ENCODE measurements at places on chromosomes 12 and 14.

- DNase-seq: no peak
Observed at GRCh38 chr12:113934060-113934814, 31.9 kb downstream of the RBM19 start.

DNA sequence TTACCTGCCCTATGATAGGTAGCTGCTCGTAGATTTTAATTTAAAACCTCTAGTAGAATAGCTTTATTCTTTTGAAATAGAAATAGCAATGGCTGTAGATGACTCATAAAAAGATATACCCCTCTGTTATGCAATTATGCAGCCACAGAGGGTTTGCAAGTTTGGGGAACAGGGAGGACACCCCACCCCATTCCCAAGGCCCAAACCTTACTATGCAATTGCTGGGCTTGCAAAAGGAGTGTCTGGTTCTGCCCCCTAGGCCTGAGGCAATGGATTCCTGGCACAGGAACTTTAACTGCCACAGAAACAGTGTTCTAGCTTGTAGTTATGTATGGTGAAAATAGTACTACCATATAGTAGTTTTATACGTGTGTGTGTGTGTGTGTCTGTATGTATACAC lies 403.3 kb downstream of the ADAMTS20 start:
- no peak for DNase-seq

DNA sequence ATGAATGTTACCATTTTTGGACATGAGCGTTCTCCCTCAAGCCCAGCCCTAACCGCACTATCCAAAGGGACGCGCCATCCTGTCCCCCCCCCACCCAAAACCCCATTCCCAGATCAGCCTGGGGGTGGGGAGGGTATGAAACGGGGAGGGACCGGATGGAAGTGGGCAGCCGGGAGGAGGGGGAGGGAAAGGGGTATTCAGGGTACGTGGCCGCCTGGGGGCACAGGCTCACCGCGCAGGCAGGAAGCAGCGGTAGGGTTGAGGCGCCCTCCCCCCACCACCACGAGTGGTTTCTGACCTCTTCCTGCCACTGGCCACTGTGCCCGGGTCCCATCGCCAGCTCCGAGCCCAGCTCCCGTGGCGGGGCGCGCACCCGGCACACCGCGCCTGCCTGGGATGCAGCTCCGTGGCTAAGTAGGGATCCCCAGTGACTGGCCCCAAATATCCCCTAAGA lies 1.4 kb downstream of the ACTN1 start:
- DNase-seq: peak; percentile 86

DNA sequence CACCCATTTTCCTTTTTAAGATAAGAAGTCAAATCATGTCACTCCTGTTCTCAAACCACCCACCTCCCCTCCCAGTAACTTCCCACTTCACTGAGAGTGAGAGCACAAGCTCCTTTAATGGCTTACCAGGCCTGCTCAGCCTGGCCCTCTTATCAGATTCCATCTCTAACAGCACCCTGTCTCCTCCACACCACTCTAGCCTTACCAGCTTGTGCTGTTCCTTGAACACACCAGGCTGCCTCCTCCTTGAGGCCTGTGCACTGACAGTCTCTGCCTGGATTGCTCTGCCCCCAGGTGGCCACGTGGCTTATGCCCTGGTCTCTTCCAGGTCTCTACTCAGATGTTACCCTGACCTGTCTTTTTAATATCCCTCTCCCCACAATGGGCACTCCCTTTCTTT lies 40.1 kb upstream of the EVL start:
- DNase-seq: peak; percentile 50

DNA sequence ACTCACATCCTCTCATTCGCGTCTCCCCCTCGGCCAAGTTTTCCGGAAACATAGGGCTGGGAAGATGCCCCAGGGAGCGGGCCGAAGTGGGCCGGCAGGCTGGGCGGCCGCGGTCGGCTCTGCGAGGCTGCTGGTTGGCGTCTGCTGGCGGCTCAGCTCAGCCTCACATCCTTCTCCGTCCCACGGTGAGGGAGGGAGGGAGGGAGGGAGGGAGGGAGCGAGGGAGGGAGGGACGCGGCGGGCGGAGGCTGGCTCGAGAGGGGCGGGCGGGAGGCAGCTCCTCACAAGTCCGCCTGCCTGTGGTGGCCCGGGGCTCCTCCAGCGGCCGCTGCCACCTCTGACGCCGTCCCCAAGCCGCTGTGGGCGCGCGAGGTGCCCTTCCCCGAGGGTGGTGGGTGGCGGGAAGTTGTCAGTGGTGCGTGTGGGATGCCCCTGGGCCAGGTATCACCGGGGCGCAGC lies 93.8 kb downstream of the RFLNA start:
- peak; percentile 90 for DNase-seq

DNA sequence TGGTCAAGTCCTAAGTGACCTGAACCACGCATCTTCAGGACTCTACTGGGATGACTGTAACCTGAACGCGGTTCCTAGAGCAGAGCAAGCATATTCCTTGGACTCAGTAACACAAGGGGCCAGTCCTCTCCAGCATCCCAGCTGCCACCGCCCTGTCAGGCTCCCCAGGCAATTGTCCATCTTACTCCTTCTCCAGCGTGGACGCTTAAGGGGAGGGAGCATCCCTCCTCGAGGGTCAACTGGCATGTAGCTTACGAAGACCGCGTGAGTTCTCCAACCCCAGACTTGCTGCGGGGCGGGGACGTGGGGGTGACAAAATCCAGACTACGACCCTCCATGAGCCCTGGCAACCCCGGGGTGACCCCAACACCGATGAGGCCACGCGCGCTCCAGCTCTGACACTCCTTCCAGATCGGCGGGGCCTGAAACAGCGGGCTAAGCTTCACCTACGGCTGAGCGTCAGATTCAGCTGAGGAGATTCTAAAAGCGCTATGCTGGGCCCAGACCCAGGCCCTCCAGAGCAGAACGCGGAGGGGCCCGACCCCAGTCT lies 846 bp upstream of the MTHFD1 start:
- peak; percentile 22 for DNase-seq

DNA sequence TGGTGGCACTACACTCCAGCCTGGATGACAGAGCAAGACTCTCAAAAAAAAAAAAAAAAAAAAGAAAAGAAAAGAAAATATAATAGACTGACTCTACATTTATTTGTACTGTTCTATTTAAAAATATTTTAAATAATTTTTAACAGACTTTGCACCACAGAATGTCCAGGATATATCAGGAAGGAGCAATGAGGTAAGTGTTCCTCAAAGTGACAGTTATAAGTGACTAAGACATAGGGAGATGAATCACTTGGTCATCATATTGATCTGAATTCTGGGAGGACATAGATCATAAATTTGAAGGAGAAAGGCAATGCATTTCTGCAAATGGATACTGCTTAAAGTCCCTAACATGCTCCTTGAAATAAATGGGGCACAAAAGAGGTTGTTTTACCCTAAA lies 221.5 kb downstream of the KCNC2 start:
- no peak for DNase-seq

GRCh38 chr14:31921721-31922120 lies 155.4 kb upstream of the ARHGAP5 start:
- no peak for DNase-seq

GRCh38 chr14:100694579-100695422 lies 31.9 kb upstream of the DLK1 start:
- DNase-seq: no peak

- DNase-seq: no peak
Observed at GRCh38 chr12:40238979-40239378, 14.2 kb downstream of the LRRK2 start.

GRCh38 chr12:115455268-115455681 lies 771.3 kb upstream of the TBX3 start:
- DNase-seq: no peak

- no peak for DNase-seq
Observed at GRCh38 chr12:132052196-132052932, 91.8 kb downstream of the DDX51 start.

- DNase-seq: no peak
Observed at GRCh38 chr12:47400266-47400665, 305.6 kb downstream of the RPAP3 start.

DNA sequence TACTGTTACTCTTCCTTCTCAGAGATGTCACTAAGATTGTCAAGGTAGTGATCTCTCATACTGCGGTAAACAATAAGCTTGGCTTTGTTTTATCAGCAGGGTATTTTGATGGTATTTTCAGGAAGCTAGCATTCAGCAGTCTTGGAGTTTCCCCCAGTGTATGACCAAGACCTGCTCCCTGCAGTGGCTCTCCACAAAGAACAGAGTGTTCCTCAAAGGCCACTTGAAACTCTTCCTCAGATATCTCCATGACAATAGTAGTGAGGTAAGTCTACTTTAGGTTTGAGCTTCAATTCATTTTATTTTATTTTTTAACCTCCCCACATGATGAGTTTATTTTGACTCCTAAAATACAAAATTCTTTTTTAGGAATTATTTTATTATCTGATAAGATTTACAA lies 74.0 kb upstream of the G2E3 start:
- no peak for DNase-seq

GRCh38 chr12:66189486-66189843 lies 451 bp downstream of the IRAK3 start:
- peak; percentile 31 for DNase-seq

- peak; percentile 77 for DNase-seq
Observed at GRCh38 chr14:67704484-67705089, 2.9 kb downstream of the RDH12 start.

DNA sequence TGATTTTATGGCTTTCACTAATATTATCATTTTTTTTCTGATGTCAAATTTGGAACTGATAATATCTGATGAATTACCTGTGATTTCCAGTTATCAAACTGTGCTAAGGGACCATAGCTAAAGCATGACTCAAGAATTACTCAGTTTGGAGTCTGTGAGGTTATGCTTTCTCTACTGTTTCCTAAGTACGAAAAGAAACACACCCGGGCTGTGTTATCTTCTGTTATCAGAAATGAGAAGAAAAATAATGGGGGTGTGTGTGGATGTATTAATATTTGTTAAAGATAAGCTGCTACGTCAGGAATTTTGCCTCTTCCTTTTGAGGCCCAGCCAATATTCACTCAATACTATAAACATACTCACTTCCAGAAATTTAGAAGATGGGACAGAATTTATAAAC lies 1401.9 kb upstream of the FLRT2 start:
- peak; percentile 26 for DNase-seq

DNA sequence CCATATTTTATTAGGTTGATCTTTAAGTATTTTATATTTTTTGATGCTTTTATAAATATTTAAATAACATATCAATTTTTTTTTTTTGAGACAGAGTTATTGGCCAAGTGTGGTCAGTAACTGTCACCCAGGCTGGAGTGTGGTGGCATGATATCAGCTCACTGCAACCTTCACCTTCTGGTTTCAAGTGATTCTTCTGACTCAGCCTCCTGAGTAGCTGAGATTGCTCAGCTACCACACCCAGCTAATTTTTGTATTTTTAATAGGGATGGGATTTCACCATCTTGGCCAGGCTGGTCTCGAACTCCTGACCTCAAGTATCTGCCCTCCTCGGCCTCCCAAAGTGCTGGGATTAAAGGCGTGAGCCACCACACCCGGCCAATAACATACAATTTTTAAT lies 71.1 kb downstream of the FUT8 start:
- no peak for DNase-seq

DNA sequence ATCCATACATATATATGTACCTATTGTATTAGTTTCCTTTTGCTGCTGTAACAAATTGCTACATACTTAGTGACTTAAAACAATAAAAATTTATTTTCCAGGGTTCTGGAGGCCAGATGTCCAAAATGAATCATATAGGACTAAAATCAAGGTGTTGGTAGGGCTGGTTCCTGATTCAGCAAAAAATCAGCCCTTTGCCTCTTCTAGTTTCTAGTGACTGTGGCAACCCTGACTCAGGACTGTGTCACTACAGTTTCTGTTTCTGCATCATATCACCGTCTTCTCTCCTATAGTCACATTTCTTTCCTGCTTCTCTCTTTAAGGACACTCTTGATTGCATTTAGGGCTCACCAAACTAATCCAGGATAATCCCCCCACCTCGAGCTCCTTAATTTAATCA lies 386.3 kb upstream of the TBX3 start:
- DNase-seq: no peak

- no peak for DNase-seq
Observed at GRCh38 chr14:76946753-76947077, 81.8 kb downstream of the IRF2BPL start.

DNA sequence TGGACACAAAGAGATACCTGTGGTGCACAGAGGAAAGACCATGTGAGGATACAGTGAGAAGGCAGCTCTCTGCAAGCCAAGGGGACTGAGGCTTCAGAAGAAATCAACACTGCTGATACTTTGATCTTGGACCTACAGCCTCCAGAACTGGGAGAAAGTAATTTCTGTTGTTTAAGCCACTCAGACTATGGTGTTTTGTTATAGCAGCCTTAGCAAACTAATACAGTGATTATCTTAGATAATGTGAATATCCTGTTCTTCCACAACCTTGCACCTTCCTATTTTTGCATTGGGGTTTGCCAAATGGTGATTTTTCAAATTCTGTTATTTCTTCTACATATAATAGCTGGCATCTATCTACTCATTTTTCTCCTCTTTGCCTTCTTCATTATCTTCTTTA lies 8.2 kb upstream of the C14orf93 start:
- no peak for DNase-seq

DNA sequence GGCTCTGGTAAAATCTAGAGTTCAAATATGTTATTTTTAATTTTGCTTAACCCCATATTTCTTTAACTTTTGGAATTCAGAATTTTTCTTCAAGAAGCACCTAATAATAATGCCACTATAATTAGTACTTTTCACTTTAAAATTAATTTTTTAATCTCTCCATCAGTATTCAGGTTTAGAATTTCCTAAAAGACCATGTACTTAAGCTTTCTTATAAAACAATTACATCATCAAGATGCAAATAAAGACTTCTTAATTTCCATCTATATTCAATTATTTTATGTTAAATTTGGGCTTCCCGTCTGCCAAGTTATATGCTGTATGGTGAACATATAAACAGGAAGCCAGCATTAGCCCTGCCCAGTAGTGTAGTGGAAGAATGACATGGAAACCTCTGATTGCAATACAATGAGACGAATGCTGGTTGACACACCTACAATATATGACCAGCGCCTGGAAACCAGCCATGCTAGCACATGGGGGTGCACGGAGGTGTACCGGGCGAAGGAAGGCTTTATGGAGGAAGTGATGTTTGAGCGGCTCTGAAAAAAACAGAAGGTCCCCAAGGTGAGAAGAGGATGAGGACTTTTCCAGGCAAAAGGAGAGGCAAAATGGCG lies 82.2 kb downstream of the LLPH start:
- DNase-seq: no peak

DNA sequence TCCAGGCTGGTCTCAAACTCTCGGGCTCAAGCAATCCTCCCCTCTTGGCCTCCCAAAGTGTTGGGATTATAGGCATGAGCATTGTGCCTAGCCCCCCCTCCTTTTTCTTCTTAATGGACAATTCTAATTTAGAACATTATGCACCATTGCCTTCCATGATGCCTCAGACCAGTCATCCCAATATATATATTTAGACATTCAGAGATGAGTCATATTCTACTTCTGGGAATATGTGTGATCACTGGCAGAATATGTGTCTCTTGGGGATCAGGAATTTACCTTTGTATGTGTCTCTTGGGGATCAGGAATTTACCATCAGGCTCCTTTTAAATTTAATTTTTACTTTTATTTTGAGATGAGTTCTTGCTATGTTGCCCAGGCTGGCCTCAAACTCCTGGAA lies 7.5 kb upstream of the CCDC177 start:
- peak; percentile 55 for DNase-seq

All from fibroblast of pulmonary artery (primary cell).